ENCODE measurements at places on chromosomes 13 and 19. TPM values are rescaled to one million over a fixed set of nuclear protein-coding genes. Genes with fewer than 3 reads are reported as not detected.
A peak's percentile ranks its signal among the peaks of the same experiment; 100 is the strongest.

ZNF146 gene
- 18.6 TPM for polyA plus RNA-seq

DNA sequence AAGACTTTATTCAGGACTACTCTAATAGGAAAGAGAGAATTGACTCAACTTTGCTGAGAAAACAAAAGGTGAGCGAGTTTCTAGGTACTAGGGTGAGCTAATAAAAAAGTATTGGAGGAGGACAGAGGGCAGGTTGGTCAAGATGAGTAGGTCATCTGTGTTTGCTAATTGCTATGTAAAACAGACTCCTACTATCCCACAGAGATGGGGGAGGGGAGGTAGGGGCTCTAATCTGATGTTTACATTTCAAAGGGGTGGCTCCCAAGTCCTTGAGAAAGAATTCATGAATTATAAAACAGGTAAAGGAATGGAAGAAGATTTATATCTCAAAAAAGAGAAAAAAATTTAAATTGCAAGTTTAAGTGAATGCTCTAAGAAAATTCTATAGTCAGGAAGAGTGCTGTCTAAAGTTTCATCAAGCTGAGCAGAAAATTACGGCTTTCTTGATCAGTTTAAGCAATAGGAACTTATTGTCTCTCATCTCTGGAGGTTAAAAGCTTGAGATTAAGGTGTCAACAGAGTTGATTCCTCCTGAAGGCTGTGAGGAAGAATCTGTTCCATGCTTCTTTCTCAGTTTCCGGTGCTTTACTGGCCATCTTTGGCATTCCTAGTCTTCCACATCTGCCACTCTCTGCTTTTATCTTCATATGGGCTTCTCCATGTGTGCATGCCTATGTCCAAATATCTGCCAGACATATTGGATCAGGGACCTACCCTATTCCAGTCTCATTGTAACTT lies 790.3 kb downstream of the SLITRK5 start:
- DNase-seq: no peak

DNA sequence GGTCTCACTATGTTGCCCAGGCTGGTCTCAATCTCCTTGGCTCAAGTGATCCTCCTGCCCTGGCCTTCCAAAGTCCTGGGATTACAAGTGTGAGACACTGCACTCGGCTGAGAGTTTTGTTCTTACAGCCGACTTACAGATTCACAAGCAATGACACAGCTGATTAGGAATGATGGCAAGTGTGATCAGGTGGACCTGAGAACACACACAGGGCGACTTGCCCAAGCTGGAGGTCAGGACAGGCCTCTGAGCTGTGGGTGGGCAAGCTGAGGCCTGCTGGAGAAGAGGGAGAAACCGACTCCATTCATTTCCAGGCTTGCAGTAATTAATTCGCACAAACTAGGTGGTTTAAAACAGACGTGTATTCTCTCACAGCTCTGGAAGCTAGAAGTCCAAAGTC lies 8.1 kb upstream of the ATG4D start:
- DNase-seq: no peak

GRCh38 chr13:47564041-47564440 lies 437.0 kb downstream of the SUCLA2 start:
- DNase-seq: no peak

DNA sequence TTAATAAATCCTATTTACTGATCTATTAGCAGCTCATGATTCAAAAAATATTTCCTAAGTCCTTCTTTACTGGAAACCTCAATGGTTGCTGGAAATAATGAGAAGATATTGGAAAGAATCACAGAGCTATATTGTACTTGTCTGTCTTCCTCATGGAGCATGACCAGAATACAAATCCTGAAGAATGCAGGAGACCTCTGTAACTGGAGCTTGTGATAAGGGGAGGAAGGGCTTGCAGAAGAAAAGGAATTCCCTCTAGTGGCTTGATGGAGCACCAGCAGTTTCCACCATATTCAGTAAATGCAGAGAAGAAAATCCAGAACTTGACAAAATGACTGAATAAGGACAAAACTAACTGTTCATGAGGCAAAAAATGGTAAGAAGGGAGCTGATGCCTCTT lies 1333.1 kb downstream of the EFNB2 start:
- no peak for DNase-seq

DNA sequence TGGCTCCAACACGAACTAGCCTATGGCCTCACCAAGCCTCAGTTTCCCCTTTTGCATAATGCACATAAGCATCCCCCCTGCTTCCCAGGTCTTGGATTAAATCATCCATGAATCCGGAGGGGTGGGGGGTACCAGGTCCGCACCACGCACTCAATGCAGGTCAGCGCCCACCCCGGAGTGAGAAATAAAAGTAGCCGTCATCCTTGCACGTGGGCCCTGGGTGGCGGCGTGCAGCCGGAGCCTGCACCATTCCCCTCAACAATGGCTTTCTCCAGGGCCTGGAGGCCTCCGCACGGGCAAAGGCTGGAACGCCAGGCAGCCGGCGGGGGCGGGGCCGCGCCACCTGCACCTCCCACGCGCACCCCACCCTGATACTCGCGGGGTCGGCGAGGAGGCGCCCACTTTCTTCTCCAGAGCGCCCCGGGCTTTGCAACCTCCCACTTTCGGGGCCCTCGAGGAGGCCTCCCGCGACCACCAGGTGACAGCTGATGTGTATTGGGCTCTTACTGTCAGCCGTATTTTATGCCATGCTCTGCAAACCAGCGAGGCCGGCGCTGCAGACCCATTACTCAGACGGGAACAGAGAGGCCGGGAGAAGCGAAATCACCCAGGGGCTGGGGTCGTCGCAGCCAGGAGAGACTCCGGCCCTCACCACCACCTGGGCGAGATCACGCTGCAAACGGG lies 767 bp upstream of the GADD45B start:
- peak; percentile 59 for DNase-seq

DNA sequence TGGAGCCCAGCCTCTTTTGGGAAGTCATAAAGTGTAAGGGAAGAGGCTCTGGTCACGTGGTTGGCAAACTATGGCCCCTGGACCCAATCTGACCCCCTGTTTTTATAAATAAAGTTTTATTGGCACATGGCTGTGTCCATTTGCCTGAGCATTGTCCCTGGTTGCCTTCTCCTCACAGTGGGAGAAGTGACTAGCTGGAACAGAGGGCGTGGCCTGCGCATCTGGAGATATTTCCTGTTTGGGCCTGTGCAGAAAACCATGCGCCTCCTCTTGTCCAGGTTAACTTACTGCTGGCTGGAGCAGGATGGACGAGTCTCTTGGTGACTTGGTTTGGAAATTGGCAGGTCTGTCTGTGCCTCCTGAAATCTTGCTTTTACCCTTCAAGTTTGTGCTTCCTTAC lies 48.3 kb downstream of the KDM4B start:
- no peak for DNase-seq

All from pancreas (tissue), 10 donors.